ENCODE measurements at places on chromosomes 7 and 10.

DNA sequence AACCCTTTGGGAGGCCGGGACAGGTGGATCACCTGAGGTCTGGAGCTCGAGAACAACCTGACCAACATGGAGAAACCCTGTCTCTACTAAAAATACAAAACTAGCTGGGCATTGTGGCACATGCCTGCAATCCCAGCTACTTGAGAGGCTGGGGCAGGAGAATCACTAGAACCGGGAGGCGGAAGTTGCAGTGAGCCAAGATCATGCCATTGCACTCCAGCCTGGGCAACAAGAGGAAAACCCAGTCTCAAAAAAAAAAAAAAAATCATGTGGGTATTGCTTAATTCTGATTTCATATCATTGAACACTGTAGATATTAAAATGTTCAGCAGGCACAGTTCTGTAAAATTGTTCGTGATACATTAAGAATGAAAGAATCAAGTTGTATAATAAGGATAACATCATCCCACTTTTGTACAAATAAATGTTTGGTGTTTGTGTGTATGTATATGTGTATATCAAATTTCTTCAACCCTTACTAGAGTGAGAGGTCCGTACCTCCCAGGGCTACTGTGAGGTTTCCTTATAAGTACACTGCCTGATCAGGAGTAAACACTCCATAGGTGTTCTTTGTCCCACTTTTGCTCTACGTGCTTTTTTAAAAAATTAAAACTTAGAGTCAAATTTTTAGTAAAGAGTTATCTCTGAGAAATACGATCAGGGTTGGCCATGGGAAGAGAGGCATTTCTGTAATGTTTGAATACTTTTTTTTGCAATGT, 31.7 kb downstream of the PLEKHS1 start:
- no peak for DNase-seq

- DNase-seq: peak; percentile 29
Measured at GRCh38 chr10:100043344-100043743, 33.6 kb upstream of the DNMBP start.

- DNase-seq: no peak
Measured at GRCh38 chr7:66736892-66737291, 3.6 kb upstream of the RABGEF1 start.

DNA sequence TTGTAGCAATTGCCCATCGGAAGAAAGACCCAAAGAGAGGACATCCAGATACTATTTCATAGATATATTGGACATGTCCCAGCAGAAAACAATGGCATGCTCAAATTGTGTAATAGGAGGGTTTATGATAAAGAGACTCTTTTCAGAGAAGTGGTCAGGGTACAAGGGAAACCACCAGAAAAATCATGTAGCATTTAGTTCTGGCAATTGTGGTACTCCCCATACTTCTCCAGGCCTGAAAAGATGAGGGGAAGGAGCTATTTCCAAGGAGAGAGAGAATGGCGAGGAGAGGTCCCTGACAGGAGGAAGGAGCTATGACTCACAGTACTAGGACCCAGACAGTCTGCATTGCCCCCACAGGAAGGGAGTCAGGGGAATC, 68.4 kb upstream of the ADO start:
- DNase-seq: no peak

DNA sequence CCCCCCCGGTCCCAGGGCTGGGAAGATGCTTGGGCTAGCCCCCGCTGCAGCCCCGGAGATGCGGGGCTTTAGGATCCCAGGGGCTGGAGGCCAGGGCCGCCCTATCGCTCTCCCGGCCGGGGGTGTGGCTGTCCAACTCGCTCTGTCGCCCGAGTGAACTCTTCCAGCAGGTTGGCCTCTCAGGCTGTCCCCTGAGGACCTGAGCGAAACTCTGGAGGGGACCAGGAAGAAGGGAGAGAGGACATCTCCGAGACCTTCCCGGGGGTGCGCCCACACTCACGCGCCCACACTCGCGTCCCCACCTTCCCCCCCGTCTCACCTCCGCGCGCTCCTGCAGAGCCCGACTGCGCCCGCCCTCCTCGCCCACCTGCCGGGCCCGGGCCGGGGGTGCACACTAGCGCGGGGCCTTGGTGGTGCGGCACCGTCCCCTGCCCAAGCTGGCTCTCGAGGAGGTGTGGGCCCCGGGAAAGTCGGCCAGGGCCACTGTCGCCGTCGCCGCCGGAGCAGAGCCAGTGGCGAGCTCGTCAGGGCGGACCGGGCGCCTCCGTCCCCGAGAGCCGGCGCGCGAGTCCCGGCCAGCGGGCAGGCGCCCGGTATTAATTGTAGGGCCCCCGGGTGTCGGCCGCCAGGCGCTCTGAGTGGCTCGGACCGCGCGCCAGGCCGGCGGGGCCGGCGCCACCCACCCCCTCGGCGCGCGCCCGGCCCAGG, 101.7 kb upstream of the SVIL start:
- DNase-seq: peak; percentile 30

- no peak for DNase-seq
Measured at GRCh38 chr10:28761084-28761846, 83.9 kb downstream of the BAMBI start.

GRCh38 chr7:29281782-29282541, 87.4 kb downstream of the CHN2 start:
- DNase-seq: no peak

DNA sequence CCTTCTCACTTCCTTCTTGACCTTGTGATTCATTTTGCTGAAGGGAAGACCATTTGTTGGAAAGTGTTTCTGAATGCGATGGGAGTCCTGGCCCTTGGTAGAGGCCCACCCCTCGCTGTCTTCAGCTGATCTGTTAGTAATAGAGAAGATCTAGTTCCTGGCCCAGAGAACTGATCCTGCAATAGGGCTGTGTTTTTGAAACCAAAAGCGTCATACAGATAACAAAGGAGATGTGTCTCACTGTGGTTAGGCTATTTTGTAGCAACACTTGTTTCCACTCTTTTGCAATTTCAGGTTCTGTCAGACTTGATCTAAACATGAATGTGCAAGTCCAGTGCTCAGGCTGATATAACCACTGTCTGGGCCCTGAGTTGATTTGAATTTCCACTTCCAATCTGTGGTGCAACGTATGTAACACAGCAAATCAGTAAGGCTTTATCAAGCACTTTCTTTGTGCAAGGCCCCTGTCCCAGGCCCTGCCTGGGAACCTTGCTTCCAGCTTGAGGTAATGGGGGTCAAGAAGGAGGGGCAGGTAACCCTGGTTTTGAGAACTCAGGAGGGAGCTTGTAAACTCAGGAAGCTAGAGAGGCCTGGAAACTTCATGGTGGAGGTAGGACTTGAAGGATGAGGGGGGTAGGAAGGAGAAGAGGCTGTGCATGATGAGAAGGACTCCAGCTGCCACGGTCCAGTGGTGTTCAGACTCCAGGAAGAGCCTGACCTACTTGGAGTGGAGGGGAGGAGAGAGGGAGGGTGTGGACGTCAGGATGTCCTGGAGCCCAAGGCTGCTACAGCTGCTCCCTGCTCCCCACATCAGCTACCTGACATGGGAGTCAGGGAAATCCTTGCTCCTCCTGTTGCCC, 42.2 kb upstream of the SRGN start:
- DNase-seq: peak; percentile 61

DNA sequence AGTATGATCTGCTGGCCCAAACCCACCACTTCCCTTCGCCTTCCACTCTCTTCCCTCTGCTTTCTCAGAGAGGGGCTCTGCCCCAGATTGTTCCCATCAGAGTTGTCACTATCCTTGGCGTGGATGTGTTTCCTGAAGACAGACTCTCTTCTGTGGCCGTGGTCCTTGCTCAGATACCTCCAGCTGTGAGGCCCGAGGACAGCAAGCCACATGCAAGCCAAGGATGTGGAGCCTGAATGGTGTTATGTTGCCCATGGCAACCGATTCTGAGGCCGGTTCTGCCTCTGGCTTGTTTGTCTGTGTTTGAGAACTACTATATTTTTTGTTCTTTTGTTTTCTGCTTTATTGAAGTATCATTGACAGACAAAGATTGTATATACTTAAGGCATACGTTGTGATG, 247.4 kb upstream of the PODXL start:
- DNase-seq: no peak

- DNase-seq: no peak
Measured at GRCh38 chr10:108545921-108546320, 1377.4 kb downstream of the XPNPEP1 start.

DNA sequence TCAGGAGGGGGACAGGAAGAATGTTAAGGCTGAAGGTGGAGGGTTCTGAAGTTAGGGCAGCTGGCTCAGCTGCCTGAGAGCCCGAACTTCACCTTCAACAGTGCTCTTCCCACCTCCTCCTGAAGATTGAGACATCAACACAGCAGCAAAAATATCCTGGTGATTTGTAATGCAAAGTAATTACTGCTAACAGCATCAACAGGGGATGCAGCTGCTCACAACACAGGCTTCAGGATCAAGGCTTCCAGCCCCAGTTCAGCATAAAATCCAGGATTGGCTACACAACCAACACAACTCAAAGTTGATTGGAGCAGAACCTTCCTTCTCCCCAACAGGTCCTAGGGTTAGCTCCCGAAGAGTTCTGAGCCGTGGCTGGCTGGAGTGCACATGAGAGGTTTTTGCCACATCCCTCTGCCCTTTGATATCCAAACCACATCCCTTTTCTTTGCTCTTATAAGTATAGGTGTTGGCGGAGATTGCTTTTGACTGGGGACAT, 242.4 kb downstream of the KIAA1217 start:
- no peak for DNase-seq

DNA sequence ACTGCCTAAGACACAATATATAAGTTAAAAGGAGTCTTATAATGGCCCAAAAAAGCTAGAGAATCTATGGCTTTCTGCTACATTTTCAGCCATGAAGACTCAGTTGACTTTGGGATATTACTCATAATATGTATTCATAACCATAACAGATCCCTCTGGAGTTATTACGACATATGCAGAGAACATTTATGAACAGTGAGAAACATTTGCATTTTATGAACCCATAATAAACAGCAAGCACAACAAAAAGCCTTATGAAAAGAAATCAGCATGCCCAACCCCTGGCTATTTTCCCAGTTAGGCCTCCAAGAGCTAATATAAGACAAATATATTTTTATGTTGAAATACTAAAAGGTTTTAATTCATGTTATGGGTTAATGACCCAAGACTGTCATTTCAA, 52.4 kb downstream of the ARMH3 start:
- DNase-seq: no peak

DNA sequence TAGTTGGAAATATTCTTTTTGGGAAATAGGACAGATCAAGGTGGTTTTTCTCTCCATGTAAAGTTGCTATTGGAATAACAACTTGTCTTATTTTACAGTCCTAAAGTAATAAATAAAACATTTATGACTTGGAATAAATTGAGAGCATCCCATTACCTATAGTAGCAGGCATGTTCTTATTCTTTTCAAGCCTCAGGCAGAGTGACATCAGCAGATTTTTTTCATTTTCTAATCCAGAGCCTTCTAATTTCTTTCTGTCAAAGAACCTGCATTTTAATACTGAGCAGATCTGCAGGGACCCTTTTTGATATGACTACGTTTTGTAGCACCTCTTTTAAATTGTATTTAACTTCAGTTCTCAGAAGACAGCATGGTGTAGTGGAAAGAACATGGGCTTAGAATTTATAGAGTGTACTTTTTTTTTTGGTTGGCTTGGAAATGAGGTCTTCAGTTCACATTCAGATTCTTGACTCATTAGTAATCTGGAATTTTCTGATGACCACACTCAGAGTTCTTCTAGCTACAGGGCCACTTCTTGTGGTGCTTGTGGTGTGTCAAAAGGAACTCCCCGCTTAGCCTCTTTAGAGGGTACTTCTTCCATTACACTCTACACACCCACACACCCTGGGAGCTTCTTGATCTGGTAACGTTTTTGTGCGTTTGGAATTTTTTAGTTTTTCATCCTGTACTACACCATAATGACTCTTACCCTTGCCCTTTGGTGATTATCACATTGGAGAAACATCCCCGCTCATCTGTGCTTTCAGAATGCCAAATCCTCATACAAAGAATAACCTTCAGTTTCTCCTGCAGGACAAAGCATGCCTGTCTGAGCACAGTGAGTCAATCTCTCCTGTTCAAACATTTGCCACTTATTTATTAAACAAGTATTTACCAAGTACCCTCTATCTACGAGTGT, 34.6 kb downstream of the AGK start:
- peak; percentile 54 for DNase-seq

DNA sequence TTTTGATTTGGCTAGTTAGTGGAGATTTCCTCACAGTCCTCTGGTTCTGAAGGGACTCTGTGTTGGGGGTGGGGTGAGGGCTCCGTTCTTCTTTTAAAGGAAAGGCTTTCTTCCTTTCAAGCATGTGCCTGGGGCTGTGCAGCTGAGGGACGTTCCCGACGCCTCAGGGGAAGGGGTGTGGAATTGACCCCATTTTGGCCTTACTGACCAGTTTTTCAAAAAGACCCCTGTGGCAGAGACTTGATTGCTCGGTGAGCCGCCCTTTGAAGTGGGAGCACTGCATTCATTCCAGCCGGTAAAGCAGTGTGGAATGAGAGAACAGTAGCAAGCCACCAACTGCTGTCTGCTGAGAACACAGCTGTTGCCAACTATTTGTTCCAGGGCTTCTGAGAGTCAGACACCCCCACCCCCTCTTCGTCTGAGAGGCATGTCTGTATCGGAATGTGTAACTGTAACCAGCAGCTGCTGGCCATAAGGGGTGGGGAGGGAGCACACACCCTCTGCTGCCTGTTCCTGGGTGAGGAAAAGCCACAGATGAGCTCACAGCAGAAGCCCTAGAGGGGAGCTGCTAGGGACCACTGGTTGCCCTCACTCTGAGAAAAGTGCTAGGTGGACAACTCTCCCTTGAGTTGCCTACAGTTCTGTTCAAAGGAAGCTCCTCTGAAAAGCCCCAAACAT, 33.2 kb downstream of the WBP1L start:
- DNase-seq: no peak

DNA sequence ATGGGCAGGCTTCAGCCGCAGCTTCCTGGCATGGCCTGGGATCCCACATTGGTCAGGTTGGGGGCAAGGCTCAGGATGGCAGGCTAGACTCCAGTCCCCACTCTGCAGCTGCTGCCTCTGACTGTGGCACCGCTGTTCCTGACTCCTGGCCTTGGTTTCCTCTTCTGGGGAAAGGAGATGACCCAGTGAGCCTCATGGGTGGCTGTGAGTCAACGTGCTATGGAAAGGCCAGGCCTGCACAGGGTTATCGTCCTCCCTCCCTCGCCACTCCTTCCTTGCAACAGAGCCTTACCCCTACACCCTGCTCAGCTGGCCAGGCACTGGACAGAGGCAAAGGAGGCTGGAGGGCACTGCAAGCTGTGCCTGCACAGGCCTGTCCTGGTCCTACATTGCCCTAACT, 36.1 kb upstream of the CHST15 start:
- no peak for DNase-seq

GRCh38 chr10:118698421-118698820, 56.3 kb downstream of the CACUL1 start:
- peak; percentile 83 for DNase-seq

DNA sequence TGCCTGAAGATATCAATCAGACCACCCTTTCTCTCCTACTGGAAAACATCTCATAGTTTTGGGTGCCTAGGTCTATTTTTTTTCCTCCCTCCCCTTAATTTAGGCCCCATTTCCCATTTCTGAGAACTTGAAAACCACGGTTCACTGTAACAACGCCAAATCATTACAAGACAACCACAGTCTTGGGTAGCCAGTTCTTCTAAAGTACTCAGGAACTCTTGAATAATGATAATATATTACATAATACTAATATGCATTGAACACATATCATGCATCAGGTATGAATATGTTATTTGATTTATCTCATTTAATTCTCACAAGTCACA, 185.1 kb upstream of the ADO start:
- no peak for DNase-seq
